ENCODE measurements at places on chromosomes 2 and 18.

DNA sequence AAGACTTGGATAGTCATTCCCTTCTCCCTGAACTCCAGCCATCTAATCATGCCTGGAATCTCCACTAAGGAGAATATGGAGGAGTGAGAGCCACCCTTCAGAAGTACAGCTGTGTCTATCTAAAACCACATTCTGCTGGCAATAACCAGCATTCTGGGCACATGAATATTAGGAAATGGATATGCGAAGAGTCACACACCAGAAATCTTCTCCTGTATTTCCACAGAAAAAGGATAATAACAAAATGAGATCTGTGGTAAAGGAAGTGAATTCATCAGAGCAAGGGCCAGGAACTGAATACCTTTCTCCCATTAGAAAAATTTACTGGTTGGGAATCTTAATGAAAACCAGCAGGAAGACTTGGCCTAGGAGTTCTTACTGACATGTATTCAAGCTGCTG, 218.8 kb downstream of the SCG2 start:
- peak; percentile 2 for DNase-seq

DNA sequence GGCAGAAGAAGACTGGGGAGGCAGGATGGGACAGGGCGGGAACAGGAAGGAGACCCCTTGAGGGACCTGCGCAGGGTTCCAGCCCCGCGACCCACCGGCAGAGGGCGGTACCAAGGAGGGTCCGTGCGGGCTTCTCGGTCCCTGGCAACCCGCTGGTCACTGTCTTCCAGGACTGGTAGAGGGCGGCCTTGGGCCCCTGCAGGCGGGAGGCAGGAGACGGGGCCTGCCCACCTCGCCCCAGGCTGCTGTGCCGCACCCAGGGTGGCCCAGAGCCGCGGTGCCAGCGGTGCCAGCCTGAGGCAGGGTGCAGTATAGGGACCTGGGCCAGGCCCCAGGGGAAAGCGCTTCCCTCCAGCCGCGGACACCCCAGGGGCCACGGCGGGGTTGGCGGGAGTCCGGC, 34.5 kb downstream of the NEURL3 start:
- peak; percentile 3 for DNase-seq

GRCh38 chr2:18520451-18521425, 39.7 kb downstream of the RDH14 start:
- DNase-seq: peak; percentile 82

DNA sequence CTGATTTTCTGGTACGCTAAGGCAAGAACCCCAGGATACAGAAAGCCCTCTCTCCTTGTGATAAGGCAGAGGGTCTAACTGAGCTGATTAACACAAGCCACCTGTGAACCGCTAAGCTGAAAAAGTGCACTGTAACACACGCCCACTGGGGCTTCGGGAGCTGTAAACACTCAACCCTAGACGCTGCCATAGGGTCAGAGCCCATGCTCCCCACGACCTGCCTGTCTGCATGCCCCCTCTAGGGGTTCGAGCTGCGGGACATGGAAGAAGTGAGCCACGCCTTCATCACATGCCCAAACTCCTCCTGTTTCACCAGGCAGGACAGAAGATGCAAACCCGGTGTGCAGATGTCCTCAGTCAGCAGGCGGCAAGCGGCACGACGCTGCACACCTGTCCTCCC, 173.9 kb upstream of the RAB12 start:
- no peak for DNase-seq

GRCh38 chr2:66432801-66433694, 1.9 kb upstream of the MEIS1 start:
- DNase-seq: peak; percentile 98

- DNase-seq: peak; percentile 16
These were observed 477.4 kb downstream of the CPS1 start for GRCh38 chr2:211033765-211034164.

GRCh38 chr2:98459496-98460175, 15.0 kb downstream of the INPP4A start:
- DNase-seq: peak; percentile 37

GRCh38 chr18:12076424-12077140, 17.1 kb upstream of the ANKRD62 start:
- DNase-seq: peak; percentile 51

DNA sequence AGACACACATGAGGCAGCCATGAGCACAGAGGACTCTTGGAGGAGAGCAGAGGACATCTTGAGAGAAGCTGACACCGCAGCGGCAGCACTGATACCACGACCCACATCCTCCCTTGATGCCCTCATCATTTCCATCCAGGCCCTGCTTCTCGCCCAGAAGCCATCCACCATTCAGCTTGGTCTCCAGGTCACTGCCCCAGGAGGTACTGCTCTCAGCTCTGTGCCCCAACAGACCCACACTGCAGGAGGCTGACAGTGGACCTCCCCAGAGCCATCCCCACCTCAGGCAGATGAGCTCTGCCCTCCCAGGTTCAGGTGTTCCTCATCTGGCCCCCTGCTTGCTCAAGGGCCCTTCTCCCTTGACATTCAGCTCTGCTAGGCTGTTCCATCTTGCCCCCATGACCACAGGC, 74.9 kb downstream of the ACKR3 start:
- no peak for DNase-seq

DNA sequence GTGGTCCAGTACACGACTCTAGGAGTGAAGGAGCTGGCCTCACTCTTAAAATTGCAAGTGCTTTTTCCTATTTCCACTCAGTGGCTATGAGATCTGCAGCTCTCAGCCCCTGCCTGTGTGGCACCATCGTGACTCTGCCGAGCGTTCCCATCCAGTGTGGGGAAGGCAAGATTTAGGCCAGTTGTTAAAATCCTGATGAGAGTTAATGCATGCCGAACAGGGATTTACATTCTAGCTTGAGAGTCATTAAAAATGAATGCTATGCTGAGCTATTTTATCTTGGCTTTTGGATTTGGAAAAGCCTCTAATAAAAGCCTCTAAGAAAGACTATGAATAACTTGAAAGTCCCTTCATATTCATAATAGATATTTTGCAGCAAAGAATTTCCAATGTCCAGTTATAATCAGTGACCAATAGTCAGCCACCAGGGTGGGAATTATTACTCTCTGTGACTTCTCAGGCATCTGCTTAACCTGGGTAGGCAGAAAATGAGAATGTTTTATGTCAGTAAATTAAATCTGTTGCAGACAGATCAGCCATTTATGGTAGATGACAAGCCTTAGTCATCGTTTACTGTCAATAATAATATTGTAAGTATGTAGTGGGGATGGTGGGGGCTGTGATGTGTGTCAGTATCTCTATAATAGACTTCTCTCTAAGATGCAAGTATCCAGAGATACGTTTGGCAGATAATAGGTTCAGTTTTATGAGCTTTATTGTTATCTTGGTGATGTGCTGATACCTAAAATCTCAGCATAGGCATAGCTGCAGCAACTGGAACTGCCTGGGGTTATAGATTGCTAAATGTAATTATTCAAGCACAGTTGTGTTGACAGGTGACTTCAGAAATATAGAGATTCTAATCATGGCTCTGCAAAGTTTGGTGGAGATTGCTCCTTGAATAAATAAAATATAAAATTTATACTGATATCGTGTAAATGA, 207.8 kb downstream of the SOCS6 start:
- no peak for DNase-seq

DNA sequence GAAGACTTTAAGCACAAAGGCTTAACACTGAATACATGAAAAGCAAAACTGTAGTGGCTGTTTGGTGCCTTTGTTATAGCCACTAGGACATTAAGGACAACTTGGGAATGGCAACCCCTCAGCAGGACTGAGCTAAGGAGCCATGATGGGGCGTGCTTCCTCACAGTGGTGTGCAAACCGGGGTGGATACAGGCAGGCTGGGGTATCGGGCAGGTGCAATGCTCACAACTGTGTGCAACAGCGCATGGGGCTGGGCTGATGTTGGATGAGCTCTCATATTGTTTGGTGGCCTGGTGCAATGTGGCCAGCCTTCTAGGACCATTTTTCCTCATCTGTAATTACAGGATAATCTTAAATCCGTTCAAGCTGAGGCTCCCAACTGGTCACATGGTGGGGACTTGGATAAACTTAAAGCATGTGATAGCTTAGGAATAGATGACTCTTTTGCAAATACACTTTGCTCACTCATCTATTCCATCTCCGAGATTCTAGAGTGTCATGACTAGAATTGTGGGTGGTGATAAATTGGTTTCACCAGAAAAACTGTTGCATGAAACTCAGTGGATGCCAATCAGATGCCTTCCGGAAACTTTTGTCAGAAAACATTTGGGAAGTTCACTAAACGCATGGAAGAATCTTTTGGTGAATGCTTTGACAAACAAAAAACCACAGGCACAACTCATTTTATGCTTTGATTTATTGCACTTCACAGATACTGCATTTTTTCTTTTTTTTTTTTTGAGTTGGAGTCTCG, 116.5 kb downstream of the PXDN start:
- DNase-seq: no peak

GRCh38 chr2:82789851-82790205, 1669.3 kb downstream of the SUCLG1 start:
- DNase-seq: peak; percentile 37

- DNase-seq: no peak
These were observed 148.1 kb upstream of the PID1 start for GRCh38 chr2:229419158-229419557.

GRCh38 chr18:5894611-5895298, 567 bp downstream of the TMEM200C start:
- no peak for DNase-seq

DNA sequence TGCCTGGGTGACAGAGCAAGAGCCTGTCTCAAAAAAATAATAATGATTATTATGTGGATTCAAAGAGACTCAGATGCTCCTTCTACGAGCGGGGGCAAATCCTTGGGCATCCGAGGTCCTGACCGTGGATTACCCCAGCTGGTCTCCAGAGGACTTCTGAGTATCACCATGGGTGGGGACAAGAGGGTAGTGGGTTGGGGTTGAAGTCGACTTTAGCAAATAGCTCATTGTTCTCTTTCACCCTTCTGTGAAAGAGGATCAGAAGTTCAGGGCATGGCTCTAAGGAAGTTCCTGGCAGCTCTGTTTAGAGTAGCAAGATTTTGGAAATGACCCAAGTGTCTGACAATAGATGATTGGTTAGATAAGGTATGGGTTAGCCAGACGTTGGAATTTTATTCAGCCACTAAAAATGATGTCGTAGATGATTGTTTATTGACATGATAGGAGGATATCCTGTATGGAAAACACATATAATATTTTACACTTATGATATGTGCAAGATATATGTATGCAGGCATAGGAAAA, 59.0 kb upstream of the SPRED2 start:
- peak; percentile 71 for DNase-seq

- no peak for DNase-seq
These were observed 10.9 kb downstream of the NBEAL1 start for GRCh38 chr2:203025592-203025991.

GRCh38 chr2:143209570-143210445, 80.6 kb downstream of the ARHGAP15 start:
- DNase-seq: no peak

DNA sequence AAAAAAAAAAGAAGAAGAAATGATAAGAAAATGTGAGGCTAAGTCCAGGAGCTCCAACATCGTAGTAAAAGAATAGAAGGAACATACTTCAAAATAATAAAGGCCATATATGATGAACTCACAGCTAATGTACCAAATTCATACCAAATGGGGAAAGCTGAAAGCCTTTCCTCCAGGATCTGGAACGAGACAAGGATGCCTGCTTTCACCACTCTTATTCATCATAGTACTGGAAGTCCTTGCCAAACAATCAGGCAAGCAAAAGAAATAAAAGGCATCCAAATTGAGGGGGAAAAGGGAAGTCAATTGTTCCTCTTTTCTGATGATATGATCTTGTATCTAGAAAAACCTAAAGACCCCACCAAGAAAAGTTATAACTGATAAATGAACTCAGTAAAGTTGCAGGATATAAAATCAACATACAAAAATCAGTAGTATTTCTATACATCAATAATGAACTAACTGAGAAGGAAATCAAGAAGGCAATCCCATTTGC, 170.6 kb downstream of the METTL4 start:
- DNase-seq: no peak

- DNase-seq: no peak
These were observed 585 bp upstream of the MOB1A start for GRCh38 chr2:74179063-74179865.

- DNase-seq: peak; percentile 92
These were observed 226.0 kb downstream of the FAM210A start for GRCh38 chr18:13500227-13500865.

GRCh38 chr2:185240796-185241195, 497.8 kb upstream of the FSIP2 start:
- DNase-seq: no peak

DNA sequence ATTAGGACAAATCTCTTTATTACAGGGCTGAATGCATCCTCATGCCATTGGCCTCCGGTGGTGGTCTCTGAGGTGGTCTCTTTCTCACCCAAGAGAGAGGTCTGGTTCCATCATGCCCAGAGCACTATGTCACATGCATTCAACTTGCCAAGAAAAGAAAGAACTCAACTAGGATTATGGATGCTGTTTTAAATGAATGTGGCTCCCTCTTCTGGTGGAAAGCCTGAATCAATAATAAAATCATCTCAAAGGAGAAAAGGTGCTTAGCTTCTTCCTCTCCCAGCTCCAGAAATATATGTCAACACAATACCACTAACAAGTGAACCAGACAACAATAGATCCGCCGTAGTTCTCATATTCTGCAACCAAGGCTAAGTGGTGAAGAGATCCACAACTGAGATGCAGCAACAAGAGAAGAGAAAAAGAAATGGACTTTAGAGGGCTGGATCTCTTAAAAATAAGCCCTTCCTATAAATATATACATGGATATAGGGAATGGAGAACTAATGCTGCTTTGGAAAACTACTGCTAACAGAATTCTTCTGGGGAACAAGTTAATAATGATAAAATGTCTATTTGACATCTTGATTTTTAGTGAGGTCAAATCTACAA, 396.8 kb downstream of the NCKAP5 start:
- peak; percentile 66 for DNase-seq

- DNase-seq: no peak
These were observed 143.1 kb upstream of the AQP4 start for GRCh38 chr18:27008575-27008974.

GRCh38 chr2:238082151-238082550, 18.0 kb upstream of the ESPNL start:
- DNase-seq: no peak

- peak; percentile 5 for DNase-seq
These were observed 457.7 kb downstream of the CBLN2 start for GRCh38 chr18:72086421-72086820.

GRCh38 chr2:239122421-239123110, 274.7 kb downstream of the TWIST2 start:
- no peak for DNase-seq

DNA sequence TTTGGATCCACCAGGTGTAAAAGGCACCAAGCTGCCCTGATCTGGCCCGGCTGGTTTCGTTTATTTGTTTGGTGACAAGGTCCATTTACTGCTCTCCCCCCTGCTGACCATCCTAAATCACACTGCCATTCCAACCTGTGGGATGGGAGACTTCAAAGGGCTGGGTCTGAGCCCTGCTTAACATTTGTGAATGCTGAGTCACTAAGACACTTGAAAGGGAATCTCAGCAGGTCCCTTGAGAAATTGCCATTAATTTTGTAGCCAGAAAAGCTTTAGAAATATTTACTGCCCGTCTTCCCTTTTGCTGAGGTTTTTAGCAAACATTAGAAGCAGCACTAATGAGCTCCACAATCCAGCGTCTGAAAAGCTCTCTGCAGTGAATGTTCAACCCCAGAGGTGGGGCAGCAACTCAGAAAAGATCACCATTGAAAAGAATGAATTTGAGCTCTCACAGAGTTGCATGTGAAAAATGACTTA, 133.8 kb downstream of the ARL4C start:
- no peak for DNase-seq

- no peak for DNase-seq
These were observed 152.5 kb downstream of the CLIP4 start for GRCh38 chr2:29267720-29268119.
